Kidney (tissue), 22 donors: ENCODE measurements at places on chromosomes 16 and 17. TPM values are rescaled to one million over a fixed set of nuclear protein-coding genes. Genes with fewer than 3 reads are reported as not detected.
A peak's percentile ranks its signal among the peaks of the same experiment; 100 is the strongest.

The KRTAP4-5 gene
- not detected for polyA plus RNA-seq

DNA sequence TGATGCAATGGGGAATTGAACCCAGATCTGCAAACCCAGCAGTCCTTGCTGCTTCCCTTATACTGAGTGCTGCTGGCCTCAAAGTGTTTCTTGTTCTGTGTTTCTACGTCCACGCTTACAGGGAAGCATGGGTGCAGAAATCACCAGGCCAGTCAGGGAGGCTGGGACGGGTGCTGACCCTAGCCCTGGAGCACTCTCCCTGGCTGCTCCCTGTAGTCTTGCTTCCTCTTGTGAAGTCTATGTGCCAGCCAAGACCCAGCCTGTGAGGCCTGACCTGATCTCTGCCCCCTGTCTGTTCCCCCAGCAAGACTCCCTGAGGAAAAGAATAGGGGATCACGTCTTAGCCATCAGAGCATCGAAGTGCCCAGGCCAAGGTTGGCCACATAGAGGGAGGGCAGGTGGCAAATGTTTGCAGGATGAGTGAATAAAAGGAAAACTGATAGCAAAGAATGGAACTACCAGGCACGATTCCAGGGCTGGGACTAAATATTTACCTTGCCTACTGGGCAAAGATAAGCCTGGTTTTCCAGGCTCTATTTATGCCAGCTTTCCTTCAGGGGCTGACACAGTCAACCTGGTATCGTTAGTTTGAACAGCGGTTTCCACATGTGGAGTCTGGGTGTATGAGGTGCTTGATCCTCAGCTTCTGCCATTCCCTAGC lies 41.2 kb upstream of the RHOT1 start:
- DNase-seq = no peak

DNA sequence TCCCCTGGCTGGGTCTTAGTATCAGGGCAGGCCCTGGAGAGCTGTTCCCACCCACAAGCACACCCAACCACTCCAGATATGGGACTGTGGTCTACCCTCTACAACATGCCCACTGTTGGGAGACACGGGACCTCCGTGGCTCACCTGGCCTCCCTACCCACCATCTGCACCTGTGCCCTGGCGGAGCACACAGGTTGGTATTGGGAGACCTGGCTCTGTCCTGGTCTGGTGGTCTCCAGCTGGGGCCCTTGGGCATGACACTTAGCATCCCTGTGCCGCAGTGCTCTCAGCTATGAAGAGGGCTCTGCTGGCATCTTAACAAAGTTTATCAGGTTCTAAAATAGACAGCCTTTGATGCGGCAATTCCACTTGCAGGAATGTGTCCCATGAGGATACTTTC lies 5.8 kb downstream of the C16orf95 start:
- peak; percentile 19 for DNase-seq

DNA sequence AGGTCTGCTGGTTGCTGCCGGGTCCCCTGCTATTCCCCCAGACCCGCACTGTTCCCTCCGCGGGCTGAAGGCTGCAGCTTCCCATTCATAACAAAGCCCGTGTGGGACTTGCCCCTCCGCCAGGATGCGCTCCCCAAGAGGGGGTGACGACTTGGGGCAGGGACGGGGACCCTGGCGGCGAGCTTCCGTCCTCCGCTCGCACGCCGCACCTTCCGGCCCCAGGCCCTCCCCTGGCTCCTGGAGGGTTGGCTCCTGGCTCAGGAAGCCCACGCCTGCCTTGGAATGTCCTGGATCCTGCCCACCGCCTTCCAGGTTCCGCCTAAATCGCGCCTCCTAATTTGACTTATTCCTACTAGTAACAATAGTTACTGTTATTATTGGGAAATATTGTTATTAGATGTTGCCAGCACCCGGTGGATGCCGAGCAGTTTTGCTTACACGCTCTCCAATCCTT lies 1.1 kb upstream of the TFAP4 start:
- DNase-seq = peak; percentile 82

- DNase-seq = peak; percentile 94
Observed at GRCh38 chr16:18983565-18984434, at the start of gene TMC7. Gene TMC7 (plus strand): TSS chr16:18983934. CDS start chr16:18984064, 130 bp downstream.
